ENCODE measurements at places on chromosomes 13 and 19. TPM values are rescaled to one million over a fixed set of nuclear protein-coding genes. Genes with fewer than 3 reads are reported as not detected.

GRCh38 chr13:28483313-28483931, 11.5 kb downstream of the FLT1 start:
- H3K27me3 ChIP-seq: peaks cover 16% of the 10 kb centered on the region
- H3K4me1 ChIP-seq: no peaks in the 10 kb centered on the region
- no peaks in the 10 kb centered on the region for H3K36me3 ChIP-seq
- H3K27ac ChIP-seq: no peak overlapping the region
- DNase-seq: no peak

DNA sequence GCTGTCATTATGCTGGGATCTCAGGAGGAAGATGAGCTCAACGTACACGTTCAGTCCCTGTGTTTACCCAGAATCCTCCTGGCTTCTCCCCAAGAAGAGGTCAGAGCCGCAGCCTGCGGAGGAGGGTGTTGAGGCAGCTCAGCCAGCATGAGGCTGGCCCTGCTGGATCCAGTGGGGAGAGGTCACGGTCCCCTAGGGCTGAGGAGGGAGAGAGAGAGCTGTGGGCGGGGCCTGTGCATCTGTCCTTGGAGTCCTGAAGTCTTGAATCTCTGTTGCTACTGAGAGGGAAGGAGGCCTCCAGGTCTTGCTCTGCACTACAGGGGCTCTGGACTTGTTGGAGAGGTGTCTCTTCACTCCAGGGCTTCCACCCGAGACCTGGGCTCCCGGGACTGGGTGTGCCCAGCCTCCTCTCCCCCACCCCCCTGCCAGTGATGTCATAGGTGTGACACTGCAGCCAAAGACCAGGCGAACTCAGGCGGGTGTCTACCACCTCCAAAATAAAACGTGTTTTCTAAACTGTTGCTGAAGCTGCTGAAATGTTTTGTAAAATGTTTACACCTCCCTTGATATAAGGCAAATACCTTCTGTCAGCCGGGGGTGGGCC, 77.9 kb upstream of the KCTD15 start:
- no peak for DNase-seq
- no peaks in the 10 kb centered on the region for H3K4me1 ChIP-seq
- no peak overlapping the region for H3K27ac ChIP-seq

DNA sequence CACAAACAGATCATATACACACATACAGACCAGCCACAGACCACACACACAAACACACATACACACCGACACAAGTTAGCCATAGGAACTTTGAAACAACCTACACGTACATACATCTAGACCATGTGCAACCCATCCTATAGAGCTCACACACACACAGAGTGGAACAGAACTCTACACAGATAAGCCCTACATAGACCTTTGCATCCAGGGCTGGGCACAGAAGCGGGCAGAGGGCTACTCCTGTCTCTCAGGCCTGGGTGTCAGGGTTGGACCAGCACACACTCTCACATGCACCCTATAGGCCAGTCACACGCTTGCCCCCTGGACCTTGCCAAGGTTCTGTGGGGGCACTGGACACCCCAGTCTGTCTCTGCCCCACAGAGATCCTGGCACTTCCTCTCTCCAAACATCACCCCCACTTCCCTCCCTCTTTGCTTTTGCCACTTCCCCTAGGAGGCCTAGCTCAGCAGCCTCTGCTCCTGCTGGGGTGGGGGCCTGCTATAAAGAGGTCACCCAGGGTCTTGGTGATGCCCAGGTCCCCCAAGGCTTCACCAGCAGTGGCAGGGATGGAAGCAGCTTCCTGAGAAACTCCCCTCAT, 5.8 kb upstream of the JUNB start:
- peaks cover 4% of the 10 kb centered on the region for H3K36me3 ChIP-seq
- peaks cover 43% of the 10 kb centered on the region for H3K4me1 ChIP-seq
- no peaks in the 10 kb centered on the region for H3K27me3 ChIP-seq

Gene PLIN5
- not detected for total RNA-seq

DNA sequence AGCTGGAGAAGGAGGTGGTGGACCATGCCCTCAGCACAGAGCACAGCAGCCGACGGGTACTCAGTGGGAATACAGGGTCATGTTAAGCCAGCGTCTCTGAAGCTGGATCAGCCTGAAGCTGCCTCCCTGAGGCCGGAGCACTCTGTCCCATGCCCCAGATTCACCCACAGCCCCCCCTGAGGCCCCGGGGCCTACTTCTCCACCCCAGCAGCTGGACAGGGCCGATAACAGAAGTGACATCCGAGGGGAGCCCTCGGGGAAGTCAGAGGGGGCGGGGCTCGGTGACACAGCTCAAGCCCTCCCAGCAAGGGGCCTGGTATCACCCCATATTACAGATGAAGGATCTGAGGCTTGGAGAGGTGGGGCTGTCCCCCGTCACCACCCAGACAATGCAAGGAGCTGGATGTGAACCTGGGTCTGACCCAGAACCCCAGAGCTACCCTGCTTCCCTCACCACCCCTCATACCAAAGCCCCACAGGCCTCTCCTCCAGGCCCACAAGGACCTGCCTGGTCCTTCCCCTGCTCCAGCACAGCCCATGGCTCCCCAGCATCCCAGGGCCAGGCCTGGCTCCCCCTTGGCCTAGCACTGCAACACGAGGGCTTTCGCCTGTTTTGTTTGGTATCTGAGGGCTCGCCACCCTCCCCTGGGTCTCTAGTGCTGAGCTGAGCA, 5.7 kb downstream of the R3HDM4 start:
- H3K27me3 ChIP-seq: no peaks in the 10 kb centered on the region
- peaks cover 26% of the 10 kb centered on the region for H3K36me3 ChIP-seq
- H3K4me3 ChIP-seq: no peak overlapping the region
- DNase-seq: no peak
- H3K4me1 ChIP-seq: peaks cover 57% of the 10 kb centered on the region

DNA sequence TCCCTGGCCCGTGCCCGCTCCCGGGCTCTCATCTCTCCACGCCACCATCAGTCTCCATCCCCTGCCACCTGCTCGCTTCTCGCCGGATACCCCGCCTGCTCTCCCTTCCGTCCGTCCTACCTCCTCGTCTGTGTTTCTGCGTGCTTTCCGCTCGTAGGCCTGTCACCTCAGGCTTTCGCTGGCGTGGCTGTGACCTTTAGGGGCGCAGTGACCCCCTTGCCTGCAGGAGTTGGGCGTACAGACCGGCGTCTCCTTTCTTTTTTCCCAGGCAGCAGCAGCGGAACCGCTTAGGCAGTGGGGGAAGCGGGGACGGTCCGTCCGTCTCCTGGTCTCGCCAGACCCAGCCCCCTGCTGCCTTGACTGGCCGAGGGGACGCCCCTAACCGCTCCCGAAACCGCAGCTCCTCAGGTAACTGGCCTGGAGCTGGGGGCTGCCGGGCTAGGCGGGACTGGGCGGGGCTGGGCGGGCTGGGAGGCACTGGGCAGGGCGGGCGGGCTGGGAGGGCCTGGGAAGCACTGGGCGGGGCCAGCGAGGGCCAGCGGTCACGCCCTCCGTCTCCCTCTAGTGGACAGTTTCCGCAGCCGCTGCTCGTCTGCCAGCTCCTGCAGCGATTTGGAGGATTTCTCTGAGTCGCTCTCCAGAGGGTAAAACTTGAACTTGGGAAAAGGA, 6.3 kb downstream of the PGLYRP1 start:
- H3K4me3 ChIP-seq: peak overlapping the region; percentile 77
- no peaks in the 10 kb centered on the region for H3K36me3 ChIP-seq
- peaks cover 15% of the 10 kb centered on the region for H3K27me3 ChIP-seq
- peak overlapping the region; percentile 37 for H3K27ac ChIP-seq

DNA sequence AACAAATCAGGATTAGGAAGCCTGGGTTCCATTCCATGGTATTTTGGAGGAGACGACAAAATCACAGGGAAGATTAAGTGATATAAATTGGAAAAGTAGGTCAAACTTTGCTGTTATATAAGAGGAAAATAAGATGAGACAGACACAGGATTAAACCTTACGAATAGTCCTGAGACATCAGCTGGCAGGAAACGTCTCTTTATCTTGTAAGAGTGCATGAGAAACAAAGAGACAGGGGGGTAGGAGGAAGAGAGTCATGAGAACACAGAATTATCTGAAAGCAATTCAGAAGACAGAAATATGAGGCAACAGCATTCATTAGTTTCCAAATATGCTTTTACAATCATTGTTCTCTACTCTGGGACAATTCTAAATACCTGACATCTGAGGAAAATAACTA, 310.6 kb upstream of the MIR17HG start:
- H3K4me1 ChIP-seq: no peaks in the 10 kb centered on the region
- no peak overlapping the region for H3K4me3 ChIP-seq
- no peak overlapping the region for H3K27ac ChIP-seq
- H3K36me3 ChIP-seq: no peaks in the 10 kb centered on the region
- DNase-seq: no peak

- peaks cover 25% of the 10 kb centered on the region for H3K4me1 ChIP-seq
- H3K36me3 ChIP-seq: peaks cover 11% of the 10 kb centered on the region
- no peak for DNase-seq
- H3K27ac ChIP-seq: no peak overlapping the region
These were observed 4.5 kb upstream of the ELAVL3 start for GRCh38 chr19:11485245-11485837.

- no peaks in the 10 kb centered on the region for H3K27me3 ChIP-seq
- H3K27ac ChIP-seq: no peak overlapping the region
- H3K4me3 ChIP-seq: no peak overlapping the region
- no peak for DNase-seq
- no peaks in the 10 kb centered on the region for H3K36me3 ChIP-seq
These were observed 6.8 kb upstream of the KBTBD6 start for GRCh38 chr13:41139296-41139966.

DNA sequence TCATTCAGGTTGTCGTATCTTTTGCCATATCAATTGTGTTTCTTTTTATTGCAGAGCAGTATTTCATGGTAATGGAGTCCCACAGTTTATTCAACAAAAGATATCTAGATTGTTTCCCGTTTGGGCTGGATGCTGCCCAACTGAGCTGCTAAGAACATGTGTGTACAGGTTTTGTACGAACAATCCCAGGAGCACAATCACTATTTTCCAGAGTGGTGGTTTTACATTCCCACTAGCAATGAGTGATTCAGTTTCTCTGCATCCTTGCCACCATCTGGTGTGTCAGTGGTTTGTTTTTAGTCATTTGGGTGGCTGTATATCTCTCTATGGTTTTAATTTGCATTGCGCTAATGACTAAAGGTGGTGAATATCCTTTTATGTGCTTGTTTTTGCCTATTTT, 52.7 kb upstream of the ZDHHC20 start:
- DNase-seq: no peak
- H3K27me3 ChIP-seq: no peaks in the 10 kb centered on the region
- no peak overlapping the region for H3K4me3 ChIP-seq
- H3K4me1 ChIP-seq: no peaks in the 10 kb centered on the region
- no peak overlapping the region for H3K27ac ChIP-seq
- peaks cover 28% of the 10 kb centered on the region for H3K36me3 ChIP-seq

Gene CGB2
- total RNA-seq: not detected
